ENCODE measurements at places on chromosomes 5 and 9.

GRCh38 chr9:127970401-127971313 lies 10.1 kb downstream of the EEIG1 start:
- DNase-seq: peak; percentile 46

GRCh38 chr5:139980765-139981164 lies 62.3 kb downstream of the NRG2 start:
- no peak for DNase-seq

DNA sequence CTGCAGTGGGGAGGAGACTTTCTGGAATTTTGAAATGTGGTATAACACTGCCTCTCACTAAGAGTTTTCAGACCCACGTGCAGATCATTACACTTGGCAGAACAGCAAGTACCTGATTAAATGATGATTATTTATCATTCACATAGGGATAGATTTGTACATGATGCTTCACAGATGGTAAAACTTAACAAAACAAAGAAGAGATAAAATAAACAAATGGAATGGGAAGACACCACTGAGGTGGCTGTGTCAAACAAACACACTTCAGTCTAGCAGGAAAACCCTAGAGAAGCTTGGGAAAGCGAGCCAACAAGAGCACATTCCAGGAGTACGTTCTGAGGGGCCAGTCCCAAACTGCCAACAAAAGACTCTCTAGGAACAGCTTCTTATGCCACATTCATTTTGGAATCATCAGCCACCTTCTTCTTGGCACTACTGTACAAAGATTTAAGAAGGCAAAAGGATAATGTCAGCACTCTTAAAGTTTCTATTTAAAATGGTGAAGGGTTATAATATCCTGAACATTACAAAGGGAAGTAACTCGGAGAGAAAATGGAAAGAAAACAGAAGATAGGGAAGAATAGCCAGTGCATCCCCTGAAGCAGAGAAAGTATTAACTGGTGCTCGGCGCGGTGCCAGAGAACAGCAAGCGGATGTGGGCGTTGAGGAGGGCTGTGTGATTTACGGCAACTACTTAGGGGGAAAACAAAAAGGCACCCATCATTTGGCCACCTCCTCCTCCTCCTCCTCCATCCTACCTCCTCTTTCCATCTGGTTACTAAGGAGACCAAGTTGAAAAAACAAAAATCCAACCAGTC lies 1.6 kb downstream of the MED27 start:
- no peak for DNase-seq

GRCh38 chr5:95669540-95669939 lies 13.3 kb downstream of the SPATA9 start:
- no peak for DNase-seq

GRCh38 chr9:93477397-93477796 lies 24.0 kb upstream of the FAM120AOS start:
- DNase-seq: no peak

GRCh38 chr5:158553195-158553961 lies 546.3 kb downstream of the EBF1 start:
- DNase-seq: no peak

- no peak for DNase-seq
Measured at GRCh38 chr9:20532584-20532983, 89.7 kb downstream of the MLLT3 start.

- DNase-seq: no peak
Measured at GRCh38 chr9:91085517-91086291, 276.0 kb downstream of the AUH start.

DNA sequence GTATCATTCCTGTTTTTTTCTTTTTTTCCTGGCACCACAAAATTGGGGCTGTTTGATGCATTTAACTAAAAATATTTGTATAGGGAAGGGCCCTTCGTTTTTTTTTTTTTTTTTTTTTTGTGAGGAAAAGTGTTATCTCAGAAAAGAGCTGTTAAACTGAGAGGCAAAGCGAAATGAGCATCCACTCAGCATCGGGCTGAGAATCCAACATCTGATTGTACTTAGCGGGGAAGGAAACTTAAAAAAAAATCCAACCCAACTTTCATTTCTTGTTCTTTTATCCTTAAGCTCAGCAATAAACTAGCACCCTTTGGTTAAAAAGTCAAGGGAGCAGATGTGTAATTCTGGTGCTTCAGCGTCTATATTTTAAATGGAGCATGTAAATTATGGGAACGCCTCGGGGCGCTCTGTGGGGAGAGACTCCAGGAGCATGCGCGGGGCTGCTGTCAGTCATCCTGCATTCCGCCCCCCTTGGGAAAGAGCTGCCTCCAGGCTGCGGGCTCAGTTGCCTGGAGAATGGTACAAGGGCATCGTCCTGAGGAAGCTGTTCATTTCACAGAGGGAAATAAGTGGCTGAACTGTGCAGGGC lies 33.3 kb downstream of the DMRT2 start:
- DNase-seq: no peak

DNA sequence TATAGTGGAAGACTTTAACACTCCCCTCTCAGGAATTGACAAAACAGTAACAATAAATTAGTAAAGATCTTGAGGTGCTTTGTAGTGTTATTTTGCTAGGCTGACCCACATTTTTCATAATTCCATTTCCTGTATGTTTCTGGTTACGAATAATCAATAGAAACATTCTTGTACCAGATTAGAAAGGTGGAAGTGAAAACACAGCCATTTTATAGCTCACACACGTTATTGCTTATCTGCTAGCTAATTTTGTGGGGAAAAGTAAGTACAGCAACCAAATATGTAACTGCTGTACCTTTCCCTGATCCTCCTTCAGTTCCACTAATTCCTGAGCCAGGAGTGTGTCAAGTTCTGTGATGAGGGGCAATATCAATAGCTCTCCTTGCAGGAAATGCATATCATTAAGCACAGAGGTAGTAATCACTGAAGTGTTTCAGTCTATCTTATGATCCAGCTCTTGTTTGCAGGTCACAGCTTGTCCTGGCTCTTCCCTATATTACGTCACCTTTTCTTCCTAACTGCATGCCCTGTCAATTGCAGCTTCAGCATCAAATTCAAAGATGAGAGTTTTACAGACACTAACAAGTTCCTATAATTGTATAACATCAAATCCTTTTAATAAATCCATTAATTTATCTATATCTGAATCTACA lies 59.4 kb downstream of the MINAR2 start:
- no peak for DNase-seq

DNA sequence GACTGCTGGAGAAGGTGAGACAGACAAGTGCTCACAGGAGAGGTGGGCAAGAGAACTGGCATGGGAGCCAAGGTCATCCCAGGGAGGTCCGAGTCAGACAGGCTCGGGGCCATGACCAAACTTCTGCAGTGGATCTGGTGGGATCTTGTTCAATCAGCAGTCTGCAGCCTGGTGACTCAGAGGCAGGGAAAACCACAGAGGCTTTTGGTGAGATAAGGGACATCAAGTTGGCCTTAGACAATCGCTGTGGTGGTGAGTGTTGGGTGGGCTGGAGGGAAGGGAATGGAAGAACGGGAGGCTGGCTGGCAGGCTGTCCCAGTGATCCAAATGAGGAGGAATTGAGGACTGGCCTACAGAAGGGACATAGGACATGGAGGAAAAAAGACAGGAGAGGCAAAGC lies 123.8 kb downstream of the TMEM174 start:
- no peak for DNase-seq

DNA sequence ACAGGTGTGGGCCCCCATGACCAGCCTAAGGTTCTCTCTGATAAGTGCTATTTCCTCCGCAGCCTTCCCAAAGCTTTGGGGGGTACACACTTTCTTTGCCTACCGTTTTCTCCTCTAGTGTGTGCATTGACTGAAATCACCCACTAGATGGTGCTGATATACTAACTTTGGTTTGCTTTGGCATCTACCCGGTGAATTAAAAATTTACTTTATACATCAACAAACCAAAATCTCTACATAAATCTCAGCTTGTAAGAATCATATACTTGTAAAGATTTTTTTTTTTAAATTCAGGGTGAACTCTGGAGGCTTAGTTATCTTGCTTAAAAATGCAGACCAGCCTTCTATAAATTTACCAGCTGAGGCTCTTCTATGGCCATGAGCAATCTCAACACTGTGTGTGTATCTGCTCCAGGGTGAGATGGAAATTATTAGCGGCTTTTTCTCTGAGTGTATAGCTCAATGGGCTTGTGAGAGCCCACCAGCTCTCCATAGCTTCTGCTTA lies 475.7 kb upstream of the TNC start:
- DNase-seq: no peak

DNA sequence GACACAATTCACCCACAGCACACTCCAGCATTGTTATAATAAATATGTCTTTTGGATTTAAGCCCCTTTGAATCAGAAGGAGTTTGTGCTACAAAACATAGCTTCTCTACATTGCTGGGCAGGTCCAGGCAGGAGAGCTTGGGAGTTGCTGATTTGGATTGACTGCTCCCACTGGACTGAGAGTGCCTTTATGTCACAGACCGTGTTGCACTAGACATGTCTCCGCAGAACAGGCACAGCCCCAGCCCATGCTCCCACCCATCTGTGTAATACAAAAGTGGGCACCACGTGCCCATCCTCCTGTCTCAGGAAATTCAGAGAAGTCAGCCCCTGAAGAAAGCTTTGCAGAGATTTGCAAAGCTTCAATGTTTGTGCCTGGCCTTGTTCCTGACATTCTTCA lies 117.1 kb downstream of the MED10 start:
- DNase-seq: no peak

DNA sequence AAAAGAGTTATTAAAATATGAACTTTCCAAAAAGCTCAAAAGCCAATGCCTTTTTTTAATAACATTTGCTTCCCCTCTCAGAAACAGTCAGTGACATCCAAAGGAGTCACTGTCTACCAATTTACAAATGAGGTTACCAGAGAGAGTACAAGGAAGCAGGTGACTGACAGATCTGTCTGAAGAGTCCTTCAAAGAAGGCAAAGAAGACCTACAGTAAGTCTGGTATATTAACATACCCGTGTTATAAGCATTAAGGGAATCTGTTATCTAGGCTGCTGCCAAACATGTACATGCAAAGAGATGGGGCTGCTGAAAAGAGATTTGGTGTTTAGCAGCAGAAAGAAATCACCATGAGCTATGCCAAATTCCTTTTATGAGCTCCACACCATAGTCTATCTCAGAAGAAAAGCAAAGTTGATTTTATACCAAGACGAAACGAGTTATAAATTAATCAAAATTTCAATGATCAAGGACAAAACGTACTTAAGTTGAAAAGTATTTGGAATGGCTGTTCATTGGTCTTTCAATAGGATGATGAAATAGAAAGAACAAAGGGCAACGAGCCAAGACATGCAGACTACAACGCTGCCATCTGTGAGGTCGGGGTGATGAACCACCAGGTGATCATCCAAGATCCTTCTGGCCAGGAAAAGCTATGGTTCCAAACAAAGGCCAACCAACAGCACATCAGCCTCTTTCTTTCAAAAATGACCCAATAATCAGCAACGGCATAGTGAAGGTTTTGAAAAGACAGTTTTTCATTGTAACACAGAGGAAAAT lies 8.1 kb downstream of the PRELID2 start:
- no peak for DNase-seq

- DNase-seq: peak; percentile 61
Measured at GRCh38 chr5:148443998-148444397, 60.2 kb downstream of the FBXO38 start.
